ENCODE measurements at places on chromosomes 4 and X.

DNA sequence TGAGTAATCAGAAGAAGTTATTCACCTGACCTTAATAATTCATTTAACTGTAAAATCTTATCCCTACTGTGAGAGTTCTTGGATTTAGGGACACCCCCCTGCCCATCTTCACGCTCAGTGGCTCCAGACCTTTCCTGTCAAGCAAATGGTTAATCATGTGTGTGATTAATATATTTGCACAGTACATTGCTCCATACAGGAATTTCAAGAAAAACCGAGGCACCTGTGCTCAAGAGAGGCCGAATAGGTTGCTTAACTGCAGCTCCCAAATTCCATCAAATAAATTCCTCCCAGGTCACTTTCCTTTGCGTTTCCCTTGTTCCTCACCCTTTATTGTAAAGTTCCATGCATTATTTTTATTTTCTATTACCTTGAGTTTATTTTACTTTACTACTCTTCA, 119.5 kb downstream of the STOX2 start:
- DNase-seq, result no peak

DNA sequence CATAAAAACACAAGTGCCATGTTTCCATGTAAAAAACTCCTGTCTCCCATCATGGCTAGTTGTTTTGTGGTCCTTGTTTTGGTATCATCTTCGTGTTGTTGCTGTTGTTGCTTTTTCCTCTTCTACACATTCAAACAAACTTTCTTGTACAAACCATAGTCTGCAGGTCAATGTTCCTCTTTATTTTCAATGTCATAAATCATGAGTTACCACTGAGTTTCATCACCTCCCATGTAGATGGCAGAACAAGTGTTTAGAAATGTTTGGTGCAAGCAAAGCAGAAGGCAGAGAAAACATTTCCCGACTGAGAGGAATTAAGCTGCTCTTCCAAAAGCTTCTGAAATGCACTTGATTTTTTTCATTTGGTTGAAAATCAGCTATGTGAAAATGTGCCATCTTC, 166.0 kb downstream of the ANTXR2 start:
- DNase-seq, result no peak

- no peak for DNase-seq
These were observed 162.2 kb downstream of the KLHL4 start for GRCh38 chrX:87679849-87680248.

DNA sequence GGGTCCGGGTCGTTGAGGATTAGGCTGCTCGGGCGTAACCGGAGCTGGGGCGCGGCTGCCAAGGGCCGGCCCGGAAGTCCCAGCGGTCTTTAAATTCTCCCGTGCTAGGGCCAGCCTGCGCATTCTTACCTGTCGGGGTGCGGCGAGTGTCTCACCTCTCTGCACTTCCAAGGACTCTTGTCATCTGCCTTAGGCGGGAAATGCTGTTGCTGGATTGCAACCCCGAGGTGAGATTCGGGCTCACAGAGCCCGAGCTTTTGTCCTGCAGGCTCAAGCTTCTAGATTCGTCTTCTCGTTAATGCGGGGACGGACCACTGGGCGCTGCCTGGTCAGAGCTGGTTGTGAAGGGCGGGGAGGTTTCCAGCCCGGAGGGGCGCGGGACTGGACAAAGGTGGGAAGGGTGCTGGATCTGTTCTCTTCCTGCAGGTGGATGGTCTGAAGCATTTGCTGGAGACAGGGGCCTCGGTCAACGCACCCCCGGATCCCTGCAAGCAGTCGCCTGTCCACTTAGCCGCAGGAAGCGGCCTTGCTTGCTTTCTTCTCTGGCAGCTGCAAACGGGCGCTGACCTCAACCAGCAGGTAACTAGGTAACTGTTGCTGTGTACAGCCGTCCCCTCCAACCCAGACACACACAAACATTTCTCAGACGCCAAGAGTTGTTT, at the start of gene ANKRD37:
TSS of gene ANKRD37 (plus strand) at position 118 of the 662 bp plus-strand sequence. CDS start at position 201, 83 bp downstream.
- DNase-seq, result no peak

- DNase-seq, result no peak
These were observed 44.5 kb downstream of the SCFD2 start for GRCh38 chr4:53321151-53321983.

- DNase-seq, result peak; percentile 24
These were observed 21.6 kb downstream of the CLDN34 start for GRCh38 chrX:9988762-9989161.

DNA sequence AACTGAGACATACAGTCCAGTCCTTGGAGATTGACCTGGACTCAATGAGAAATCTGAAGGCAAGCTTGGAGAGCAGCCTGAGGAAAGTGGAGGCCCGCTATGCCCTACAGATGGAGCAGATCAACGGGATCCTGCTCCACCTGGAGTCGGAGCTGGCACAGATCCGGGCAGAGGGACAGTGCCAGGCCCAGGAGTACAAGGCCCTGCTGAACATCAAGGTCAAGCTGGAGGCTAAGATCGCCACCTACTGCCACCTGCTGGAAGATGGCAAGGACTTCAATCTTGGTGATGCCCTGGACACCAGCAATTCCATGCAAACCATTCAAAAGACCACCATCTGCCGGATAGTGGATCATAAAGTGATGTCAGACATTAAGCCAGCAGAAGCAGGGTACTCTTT, 20.4 kb upstream of the FRMPD3 start:
- DNase-seq, result peak; percentile 18

DNA sequence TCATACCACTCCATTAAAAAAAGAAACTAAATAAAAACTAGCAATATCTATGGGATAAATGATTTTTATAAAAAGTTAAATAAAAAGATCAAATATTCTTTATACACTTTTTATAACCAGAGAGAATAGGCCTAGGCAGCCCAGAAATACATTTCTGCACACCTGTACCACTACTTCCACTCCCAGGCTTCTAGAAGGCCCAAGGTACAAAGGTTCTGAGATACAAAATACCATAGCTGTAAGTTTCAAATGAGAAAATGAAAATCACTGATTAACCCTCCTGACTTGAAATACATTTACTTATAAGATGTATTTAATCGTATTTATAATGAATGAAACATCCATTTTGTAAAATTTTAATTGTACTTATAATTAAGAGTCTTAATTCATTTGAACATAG, 226.5 kb upstream of the MAB21L2 start:
- DNase-seq, result no peak

DNA sequence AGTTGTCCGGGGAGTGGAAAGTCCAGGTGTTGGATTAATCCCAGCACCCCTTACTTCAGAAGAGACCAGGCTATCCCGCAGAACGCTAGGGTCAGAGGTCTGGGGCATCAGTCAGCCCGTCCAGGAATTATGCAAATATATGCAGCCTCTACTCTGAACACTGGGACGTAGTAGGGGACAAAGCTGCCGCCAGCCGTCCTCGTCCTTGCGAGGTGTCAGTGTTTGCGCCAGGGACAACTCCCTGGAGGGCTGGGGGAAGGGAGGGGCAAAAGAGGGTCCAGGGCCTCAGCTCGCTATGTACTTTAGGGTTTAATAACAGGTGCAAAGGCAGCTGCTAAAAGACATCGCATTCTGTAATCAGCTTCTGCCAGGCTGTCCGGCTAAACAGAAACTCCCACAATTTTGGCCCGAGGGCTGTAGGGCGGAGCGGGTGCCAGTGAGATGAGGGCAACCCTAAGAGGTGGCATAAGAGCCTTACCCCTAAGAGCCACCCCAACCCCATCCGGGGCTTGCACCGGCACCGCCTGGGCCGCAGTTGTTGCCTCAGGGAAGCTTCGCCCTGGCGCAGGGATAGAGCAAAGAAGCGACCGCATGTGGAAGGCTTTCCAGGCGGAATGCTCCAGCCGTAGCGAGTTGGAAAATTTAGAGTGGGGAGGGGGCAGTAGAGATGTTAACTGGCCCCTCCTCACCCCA, 8.4 kb downstream of the HAND2 start:
- DNase-seq, result no peak

DNA sequence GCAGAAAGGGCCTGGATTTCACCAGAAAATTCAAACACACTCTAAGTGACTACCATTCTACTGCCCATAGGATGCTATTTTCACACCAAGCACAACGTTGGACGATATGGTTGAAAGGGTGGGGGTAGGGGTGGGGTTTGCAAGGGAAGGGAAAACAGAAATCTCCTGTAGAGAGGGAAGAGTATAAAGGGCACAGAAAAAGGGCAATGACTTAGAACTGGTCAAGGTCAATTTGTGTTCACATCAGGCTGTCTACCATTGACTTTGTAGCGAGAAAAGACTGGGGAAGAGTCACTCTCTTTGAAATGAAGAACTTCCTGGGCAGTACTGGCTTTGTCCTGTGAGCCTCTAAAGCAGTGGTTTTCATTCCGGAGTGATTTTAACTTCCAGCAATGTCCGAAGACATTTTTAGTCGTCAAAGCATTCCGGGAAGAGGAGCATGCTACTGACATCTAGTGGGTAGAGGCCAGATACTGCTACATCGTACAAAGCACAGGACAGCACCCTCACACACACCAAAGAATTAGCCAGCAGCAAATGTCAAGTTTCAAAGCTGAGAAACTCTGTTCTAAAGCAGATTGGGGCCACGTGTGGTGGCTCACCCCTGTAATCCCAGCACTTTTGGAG, 48.4 kb upstream of the SLC7A3 start:
- no peak for DNase-seq

DNA sequence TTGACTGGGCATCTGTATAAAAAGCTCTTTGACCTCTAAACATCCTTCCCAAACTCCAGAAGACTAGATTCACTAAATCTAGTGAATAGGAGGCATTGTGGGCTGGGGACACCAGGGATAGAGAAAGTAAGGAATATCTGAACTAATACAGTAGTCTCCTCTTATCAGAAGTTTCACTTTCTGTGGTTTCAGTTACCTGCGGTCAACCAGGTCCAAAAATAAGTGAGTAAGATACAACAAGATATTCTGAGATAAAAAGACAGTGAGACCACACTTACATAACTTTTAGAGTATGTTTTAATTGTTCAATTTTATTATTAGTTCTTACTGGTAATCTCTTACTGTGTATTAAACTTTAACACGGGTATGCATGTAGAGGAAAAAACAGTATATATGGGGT, 376.5 kb downstream of the HNRNPD start:
- DNase-seq, result no peak

DNA sequence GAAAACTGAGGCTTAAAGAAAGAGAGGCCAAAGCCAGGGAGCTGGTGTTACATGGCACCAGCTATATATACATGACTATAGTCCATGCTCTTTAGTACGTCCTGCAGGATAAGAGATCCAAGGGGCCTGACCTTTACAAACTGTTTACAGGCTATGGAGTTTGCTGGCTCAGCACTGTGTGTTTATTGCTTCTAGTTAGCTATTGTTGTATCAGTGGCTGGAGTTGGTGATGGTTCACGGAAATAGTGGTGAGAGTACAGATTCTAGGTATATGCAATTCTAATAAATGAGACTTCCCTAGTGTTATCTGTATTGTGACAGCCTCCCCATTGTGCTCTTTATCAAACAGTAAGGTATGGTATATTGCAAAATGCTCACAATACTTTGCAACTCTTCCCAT, 46.5 kb downstream of the REPS2 start:
- no peak for DNase-seq

All from CD4-positive, alpha-beta memory T cell (primary cell).